ENCODE measurements at places on chromosomes 6 and 20. TPM values are rescaled to one million over a fixed set of nuclear protein-coding genes. Genes with fewer than 3 reads are reported as not detected.

- DNase-seq = no peak
Observed at GRCh38 chr20:46349035-46349741, 40.9 kb upstream of the CDH22 start.

GRCh38 chr6:140567466-140567865 lies 1193.0 kb upstream of the CITED2 start:
- no peak for DNase-seq

- no peak for DNase-seq
Observed at GRCh38 chr6:134177753-134178160, 125.3 kb upstream of the SLC2A12 start.

LY6G6C gene
- 80.0 TPM for total RNA-seq
